D721Med (cell line): ENCODE measurements at places on chromosomes 2 and 18.

DNA sequence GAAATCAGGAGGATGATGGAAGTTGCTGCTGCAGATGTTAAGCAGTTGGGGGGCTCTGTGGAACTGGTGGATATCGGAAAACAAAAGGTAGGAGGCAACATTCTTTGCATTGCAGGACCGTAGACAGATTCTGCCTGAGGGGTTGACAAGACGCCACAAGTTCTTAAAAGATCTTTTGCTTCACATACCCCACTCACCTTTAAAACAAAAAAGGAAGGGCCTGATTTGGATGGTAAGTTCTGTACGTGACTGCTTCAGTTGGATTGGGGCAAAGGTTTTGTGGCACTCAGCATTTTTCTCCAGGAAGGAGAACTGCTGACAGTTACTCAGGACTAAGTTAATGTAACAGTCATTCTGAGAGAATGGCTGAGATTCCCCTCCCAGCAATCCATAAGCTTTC is 5.2 kb downstream of the CNDP2 start:
- no peak for DNase-seq

DNA sequence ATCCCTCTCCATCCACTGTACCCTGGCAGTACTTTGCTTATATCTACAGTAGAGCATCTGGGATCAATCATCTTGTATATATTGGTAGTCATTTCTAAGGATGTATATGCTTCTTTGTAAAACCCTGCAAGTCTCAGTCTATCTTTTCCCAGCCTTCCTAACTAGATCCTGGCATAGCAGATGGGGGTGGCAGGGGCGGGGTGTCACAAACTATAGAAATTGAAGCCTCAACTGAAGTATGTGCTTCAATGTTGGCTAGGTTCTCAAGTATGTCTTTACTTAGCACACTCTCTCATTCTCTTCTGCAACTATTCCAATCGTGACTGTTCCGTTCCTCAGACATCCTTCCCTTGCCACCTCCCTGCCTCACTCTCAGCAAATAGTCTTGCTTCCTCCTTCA is 30.1 kb upstream of the AGPS start:
- DNase-seq: no peak

DNA sequence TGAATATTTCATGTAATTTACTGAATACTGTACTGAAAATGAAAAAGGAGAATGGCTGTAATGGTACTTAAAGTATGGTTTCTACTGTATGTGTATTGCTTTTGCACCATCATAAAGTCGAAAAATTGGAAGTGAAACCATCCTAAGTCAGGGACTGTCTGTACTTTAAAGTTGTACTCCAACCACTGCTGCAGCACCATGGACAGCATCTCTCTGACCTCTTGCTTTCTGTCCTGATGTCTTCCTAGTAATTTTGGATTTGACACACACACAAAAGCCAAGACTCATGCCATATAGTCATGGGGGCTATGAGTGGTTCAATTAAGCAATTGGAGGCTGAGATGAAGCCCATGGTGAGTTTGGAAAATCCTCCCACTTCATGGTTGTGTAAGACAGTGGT is 256.3 kb upstream of the PKDCC start:
- DNase-seq: no peak

DNA sequence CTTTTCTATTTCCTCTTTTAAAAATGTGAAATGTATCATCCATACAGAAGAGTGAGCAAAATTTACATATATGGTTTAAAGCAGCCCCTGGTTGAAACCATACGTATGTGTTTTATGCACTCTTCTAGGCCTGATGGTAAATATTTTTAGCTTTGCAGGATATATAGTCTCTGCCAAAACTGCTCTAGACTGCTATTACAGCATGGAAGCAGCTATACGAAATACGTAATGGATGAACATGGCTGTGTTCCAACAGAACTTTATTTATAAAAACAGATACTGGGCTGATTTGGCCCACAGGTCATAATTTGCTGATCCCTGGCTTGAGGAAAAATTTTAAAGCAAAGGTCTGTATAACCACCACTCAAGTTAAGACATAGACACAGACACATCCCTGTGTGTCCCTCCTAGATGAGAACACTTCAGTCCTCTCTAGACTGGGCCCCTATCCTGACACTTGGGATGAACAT is 42.5 kb upstream of the ATP8B1 start:
- no peak for DNase-seq

- DNase-seq: no peak
Measured at GRCh38 chr2:239790721-239791120, 234.4 kb downstream of the NDUFA10 start.

GRCh38 chr18:36782710-36783109 is 46.1 kb downstream of the TPGS2 start:
- no peak for DNase-seq

DNA sequence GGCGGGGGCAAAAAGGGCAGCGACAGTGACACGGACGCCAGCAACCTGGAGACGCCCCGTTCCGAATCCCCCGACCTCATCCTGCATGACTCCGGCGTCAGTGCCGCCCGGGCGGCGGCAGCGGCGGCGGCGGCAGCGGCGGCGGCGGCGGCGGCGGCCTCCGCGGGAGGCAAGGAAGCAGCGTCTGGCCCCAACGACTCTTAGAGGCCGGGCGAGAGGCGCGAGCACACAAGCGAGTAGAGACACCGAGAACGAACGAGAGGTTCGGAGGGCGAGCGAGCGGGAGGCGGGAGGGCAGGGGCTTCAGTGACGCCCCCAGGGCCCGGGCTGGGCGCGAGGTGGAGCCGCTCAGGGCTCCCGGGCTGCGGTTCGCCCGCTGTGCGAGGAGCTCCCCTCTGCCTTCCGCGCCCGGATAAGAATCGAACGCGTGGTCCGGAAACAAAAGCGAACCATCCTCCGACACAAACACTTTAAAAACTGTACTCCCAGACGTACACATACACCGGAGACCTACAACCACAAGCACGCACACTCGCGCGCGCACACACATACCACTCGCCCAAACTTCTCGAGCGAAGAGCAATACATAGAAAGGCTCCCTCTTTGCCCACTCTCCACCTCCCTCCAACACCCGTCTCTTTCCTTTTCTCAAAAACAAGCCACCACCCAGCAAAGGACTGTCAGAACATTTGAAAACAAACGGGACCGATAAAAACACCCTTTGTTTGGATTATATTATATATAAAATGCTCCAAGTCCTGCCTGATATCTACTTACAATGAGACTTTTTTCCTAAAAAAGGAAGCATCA is 2.8 kb downstream of the SP9 start:
- DNase-seq: no peak

- DNase-seq: no peak
Measured at GRCh38 chr2:239873656-239874635, 151.2 kb downstream of the NDUFA10 start.

GRCh38 chr2:114789989-114790388 is 347.5 kb downstream of the DPP10 start:
- no peak for DNase-seq

DNA sequence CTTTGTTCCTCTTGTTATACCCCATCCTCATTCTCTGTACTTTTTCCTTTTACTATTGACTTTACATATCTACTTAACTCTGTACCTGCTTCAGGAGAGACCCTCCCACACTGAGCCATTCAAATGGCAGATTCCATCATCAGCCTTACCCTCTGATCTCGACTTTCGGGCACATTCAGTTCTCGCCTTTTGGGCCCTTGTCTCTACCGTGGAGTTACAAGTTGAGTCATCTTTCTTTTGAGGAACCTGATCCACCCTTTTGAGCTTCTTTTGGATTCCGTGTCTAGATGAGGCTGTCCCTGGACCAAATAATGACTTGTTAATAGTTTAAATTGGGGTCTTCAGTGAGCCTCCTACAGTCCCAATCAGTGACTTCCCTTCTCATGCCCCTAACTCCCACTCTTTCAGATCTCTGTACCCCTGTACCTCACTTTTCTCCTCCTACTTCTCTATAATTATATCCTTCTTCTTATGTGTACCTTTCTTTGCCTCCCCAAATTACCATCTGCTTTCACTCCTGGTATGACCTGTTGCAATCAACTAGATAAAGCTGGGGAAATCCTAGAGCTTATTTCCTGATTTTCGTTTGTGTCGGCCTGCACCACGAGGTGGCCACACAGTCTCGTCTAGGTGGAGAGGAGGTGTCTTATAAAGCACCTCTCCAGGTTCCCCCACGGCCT is 17.2 kb downstream of the SP110 start:
- DNase-seq: no peak

DNA sequence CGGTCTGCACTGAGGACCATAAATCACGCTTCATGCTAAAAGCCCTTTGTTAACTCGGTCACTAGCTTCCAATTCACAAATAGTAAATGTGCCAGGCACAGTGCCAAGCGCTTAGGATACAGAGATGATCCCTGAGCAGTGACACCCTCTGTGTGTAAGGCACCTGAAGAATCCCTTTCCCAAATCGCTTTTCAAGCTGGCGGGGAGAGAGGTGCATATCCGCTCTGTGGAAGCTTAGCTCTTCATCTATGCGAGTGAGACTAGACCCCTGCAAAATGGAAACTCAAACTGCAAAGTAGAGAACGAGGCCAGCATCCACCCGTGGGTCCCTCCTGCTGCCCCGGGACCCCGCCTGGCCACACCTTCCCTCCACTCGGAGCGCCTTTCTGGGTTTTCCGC is 2.4 kb downstream of the PIEZO2 start:
- DNase-seq: no peak

- no peak for DNase-seq
Measured at GRCh38 chr2:82511894-82512293, 1947.2 kb downstream of the SUCLG1 start.

DNA sequence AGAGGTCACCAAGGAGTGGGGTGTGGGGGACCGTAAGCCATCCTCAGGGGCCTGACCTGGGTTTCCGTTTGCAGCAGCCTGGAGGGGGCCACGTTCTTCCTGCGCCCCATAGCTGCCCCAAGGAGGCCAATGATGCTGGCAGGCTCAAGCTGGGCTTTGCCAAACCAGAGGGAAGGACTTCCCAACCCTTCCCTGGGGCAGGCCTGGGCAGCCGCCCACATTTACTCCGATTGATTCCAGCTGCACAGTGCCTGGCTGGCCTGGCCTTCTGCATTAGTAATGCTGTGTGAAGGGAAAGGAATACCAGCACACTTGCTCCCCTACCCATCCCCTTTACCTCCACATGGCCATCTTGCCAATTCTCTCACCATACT is 360.6 kb upstream of the SLC14A2 start:
- no peak for DNase-seq

DNA sequence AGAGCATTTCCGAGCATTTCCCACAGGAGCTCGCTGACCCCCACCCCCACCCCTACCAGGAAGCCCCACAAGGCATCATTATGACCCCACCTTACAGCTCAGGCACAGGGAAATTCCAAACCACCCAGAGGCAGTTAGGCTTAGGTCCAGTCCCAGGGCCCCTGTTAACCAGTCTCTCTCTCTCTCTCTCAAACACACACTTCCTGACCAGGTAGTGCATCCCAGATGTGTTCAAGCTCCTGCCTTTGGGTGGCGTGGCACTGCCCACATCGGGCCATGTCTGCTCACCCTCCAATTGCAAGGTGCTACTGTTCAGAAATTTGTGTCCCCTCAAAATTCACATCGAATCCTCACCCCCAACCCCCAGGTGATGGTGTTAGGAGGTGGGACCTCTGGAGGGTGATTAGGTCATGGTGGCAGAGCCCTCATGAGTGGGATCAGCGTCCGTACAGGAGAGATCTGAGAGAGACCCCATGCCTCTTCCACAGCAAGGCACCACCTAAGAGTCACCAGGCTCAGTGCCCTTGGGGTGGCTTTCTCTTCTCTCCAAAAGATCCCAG is 8.8 kb downstream of the COPS9 start:
- no peak for DNase-seq

DNA sequence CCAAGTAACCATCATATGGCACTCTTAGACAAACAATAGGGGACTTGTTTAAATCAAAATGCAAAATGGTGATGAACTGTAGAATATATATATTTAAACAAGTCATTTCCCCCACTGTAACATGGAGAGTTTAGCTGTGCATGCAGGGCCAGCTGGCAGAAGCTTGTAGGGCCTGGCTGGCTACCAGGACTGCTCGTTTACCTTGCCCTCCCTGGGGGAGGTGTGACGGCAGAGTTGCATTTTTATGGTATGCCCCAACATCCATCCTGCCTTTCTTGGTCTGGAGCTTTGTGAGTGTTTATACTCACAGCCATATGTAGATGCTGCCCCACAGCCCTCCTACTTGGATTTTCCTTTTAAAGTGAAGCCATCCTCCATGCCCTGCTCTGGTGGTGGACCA is 101.7 kb upstream of the ZFP36L2 start:
- DNase-seq: no peak

DNA sequence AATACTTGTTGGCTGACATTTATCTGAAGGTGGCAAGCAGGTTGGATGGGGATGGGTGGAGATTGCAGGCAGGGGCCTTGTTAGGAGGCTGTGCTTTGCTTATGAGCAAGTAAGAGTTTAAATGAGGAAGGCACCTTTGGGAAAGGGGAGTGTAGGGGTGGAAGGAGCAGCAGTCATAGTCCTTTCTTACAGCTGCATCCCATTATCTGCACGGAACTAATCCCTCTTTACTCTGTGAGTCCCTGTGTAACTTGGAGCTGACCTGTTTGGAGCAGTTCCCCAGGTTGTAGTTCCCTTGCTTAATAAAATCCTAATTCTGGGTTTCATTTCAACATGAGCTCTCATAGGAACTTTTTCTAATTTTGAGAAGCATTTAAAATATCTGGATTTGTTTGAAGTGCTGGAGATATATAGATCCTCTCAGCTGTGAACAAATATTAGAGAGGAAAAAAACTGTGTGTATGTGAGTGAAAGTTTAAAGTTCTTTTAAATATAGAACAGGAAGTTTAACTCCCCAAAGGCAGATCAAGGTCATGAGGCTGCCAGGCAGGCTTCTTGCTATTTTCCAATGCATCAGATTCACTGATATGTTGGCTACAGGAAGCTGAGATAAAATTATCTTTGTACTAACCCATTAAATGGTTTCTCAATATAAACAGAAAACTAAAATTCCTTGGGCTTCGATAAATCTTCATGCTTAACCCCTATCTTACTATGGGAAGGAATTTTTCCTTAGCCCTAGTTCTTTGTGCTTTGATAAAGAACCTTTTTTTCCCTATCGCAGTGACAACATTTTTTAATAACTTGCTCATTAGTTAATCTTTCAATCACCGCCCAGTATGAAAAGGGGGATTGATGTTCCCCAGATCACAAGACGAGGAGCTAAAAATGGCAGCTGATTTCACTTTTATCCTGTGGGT is 104.6 kb upstream of the EML6 start:
- DNase-seq: no peak
